ENCODE measurements at places on chromosomes 1 and 21.

DNA sequence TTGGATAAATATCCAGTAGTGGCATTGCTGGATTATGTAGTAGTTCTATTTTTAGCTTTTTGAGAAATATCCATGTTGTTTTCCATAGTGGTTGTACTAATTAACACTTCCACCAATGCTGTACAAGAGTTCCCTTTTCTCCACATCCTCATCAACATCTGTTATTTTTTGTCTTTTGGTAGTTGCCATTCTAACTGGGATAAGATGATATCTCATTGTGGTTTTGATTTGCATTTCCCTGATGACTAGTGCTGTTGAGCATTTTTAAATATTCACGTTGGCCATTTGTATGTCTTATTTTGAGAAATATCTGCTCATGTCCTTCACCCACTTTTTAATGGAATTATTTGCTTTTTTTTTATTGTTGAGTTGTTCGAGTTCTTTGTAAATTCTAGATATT is 183.9 kb downstream of the PTPRU start:
- DNase-seq = no peak

DNA sequence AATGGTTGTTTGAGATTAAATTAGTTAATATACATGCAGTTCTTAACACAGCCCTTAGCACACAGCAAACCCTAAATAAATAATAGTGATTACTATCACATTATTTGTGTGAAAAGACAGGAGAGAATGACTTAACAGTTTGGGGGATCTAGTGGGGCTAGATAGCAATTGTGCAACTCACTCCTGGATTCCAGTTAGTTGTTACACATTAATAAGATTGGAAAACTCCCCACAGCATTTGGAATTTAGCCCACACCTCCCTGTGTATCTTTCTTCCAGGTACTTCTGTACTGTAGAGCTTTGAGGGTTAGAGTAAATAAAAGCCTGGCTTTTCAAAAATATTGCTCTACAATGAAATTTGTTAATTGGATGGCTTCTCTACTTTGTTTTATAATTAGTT is 93.2 kb downstream of the KCTD3 start:
- DNase-seq = no peak

DNA sequence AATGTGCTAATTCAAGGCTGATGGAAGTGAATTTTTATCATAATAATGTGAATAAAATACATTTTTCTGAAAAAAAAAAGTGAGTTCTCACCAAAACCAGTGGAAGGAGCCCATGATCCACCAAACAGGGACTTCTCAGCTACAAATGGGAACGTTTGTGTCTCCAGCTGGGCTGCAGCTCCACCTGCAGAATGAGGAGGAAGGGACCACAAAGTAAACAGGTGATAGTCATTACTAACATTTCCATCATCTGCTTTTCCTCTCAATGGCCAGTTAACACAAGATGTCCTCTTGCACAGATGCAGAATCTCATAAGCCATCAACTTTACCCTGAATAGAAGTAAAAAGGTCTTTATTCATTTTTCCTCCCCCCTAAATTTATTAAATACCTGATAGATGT is 246.2 kb downstream of the MRPL39 start:
- no peak for DNase-seq

GRCh38 chr1:29712284-29712651 is 475.9 kb downstream of the PTPRU start:
- no peak for DNase-seq

GRCh38 chr1:201676197-201676596 is 137.3 kb downstream of the NAV1 start:
- DNase-seq = no peak

DNA sequence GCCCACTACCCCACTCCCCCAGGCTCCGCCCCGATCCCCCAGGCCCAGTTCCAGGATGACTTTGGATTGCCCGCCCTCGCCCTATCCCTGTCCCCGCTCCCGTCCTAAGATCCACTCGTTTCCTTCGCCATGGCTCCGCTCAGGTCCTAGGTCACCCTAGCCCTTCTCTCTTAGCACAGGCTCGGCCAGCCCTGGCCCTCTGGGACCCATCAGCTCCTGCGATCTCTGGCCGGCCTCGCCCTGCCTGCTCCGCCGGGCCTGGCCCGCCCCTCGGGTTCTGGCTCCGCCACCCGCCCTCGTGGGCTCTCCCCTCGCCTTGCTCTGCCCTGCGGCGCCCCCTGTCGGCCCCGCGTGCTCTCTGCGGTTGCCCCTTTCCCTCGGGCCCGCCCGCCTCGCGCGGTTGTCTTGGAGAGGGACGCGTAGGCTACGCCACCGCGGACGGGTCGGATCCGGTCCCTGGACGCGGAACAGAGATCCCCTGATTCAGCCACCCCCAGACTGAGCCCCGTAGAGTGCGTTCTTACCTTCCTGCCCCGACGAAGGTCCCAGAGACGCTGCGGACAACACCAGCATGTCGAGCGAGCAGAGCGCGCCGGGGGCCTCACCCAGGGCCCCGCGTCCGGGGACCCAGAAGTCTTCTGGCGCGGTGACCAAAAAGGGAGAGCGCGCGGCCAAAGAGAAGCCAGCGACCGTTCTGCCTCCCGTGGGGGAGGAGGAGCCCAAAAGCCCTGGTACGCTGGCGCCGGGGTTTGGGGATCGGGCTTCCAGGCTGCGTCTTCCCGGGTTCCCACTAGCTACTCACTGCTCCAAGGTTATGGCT is at the start of gene LRRC71:
LRRC71 (plus strand) TSS at position 400 of the 820 bp plus-strand sequence; CDS start at position 572, 172 bp downstream.
- peak; percentile 72 for DNase-seq

GRCh38 chr21:46124083-46124925 is 26.4 kb downstream of the COL6A2 start:
- DNase-seq = no peak

GRCh38 chr1:154768456-154769125 is 101.5 kb downstream of the KCNN3 start:
- DNase-seq = no peak

DNA sequence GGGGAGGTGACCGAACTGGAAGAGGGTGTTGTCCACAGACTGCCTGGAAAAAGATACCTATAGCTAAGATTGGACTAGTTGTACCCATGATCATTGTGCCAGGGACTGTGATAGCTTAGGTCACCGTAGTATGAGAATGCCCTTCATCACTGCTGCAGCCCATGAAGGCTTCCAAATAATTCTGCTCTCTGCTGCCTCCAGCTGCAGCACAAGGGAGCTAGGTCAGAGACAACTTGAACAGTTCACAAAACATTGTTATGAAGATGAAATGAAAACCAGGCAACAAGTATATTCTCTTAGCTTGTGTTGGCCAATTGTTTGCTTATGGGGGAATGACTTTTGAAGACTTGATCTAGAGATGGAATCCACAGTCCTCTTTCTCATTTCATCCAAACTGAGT is 246.7 kb downstream of the MRPL39 start:
- DNase-seq = peak; percentile 5

DNA sequence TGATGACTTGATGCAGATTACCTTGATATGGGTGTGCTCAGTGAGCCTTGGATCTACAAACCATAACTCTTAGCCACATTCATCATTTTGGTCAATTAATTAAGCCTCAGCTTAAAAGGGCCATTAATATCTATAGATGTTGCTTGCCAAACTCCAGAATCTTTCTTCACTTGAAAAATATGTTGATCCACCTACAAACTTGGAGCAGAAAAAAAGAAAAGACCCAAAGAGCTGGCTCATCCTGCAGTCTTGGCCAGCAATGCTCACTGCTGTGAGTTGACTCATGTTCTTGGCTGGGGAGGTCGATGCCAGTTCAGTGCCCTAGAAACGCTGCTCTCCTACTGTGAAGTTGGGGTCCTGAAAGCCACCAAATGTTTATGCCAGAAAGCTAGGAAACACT is 75.4 kb downstream of the DPT start:
- DNase-seq = no peak

DNA sequence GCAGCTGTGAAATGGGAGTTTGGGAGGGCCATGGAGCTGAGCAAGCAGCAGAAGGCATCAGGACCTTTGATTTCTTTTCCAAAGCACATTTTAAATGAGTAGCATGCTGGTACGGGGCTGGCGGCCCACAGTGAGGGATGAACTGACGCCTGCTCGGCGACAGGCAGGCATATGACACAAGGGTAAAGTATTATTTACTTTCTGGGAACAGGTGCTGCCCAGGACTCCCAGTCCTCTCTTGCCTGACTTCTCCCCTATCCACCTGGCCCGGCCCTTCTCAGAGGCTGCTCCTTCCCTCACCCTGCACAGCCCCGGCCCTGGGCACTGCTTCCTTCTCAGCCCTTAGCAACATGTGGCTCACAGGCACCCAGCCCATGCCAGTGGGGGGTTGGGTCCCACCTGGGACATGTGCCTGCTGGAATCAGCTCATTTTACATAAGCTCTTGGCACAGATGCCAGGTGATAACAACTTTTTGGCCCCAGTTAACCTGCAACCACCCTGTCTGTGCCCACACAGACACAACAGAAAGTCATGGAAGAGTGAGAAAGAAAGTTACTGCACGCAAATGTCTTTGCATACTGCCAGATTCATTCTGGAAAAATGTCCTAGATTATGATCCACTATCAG is 112.3 kb upstream of the GADD45A start:
- no peak for DNase-seq

DNA sequence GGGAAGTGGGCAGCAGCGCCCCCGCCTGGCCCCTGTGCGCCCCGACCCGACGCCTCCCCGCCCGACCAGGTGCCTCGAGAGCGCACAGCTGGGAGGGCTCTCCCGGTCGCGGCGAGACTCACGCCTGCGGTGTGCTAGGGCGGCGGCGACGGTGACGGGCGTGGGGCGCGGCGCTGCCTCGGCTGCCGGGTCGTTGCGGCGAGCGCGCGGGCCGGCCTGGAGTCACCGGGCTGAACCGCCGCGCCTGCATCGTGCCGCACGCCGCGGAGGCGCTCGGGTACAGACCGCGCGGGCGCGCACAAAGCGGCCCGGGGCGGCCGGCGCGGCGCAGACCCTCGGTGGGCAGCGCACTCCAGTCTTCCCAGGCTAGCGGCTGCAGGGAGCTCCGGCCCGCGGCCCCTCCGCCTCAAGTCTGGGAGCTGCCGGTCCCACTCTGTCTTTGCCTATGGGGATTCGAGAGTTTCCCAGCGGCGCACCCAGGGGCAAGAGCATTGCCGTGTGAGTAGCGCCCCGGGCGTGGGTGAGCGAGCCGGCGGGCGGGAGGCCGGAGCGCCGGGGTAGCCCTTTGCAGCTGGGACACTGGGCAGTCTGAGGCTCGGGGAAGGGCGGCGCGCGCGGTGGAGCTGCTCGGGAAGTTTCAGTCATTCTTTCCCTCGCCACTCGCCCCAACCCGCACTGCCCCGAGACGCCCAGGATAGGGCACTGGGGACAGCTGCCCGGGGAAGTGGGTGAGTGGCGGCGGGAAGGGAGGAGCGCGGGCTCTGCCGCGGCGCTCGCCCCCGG is at the start of gene SLC35F3:
SLC35F3 (plus strand) TSS at position 44 of the 783 bp plus-strand sequence.
- peak; percentile 26 for DNase-seq

- no peak for DNase-seq
These were observed 1.9 kb downstream of the SORT1 start for GRCh38 chr1:109395602-109396512.

DNA sequence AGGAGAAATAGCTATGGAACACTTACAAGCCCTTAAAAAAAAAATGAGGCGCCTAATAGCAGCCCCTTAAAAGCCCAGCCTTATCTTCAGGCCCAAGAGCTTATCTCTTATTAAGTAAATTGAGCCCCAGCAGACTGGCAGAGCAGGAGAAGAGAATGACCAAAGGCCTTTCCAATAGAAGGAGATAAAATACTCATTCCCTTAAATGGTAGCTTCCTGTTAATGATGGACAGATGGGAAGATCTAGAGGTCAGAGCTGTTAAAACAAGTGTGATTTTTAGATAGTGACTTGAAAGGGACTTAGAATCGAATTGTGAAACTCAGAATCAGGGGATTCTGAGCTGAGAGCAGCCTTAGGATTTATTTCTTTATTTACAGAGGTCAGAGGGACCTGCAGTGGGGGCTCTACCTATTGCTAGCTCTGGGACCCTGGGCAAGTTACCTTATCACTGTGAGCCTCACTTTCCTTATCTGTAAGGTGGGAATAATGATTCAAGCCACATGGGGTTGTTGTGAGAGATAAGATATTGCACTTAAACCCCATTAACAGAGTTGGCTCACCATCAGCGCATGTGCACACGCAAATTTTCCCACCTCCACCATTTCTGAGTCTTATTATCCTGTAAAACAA is 101.3 kb upstream of the C8B start:
- no peak for DNase-seq

DNA sequence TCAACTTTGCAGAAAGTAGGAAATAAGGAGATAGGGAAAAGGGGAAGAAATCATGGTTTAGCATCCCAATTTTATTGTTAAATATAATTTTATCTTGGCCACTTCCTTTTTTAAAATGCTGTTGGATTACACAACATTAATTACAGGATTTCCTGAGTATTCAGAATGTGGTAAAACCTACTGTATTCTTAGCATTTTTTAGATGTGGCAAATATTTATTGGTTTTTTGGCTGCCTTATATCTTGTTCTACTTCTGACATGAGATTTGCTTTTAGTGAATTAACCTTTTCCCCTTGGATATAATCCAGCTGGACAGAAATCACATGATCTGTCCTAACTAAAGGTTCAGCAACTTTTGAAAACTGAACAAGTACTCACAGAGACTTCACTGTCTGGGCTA is 104.9 kb downstream of the PTGS2 start:
- DNase-seq = no peak

GRCh38 chr1:210747890-210748289 is 386.1 kb downstream of the KCNH1 start:
- DNase-seq = no peak

Data from activated CD4-positive, alpha-beta T cell treated with anti-CD3 and anti-CD28 coated beads, Interleukin-2, Interleukin-4, amounts not matched to agents 100 ng/mL and 50 ng/mL, durations not matched to agents 16 hours and 8 hours (primary cell).